ENCODE measurements at places on chromosomes 7 and 10. TPM values are rescaled to one million over a fixed set of nuclear protein-coding genes. Genes with fewer than 3 reads are reported as not detected.

GRCh38 chr10:99429517-99430095, 818 bp downstream of the GOT1 start:
- peaks cover 11% of the 10 kb centered on the region for H3K4me1 ChIP-seq
- no peaks in the 10 kb centered on the region for H3K27me3 ChIP-seq
- H3K36me3 ChIP-seq, result no peaks in the 10 kb centered on the region
- peak overlapping the region; percentile 72 for H3K4me3 ChIP-seq
- peak overlapping the region; percentile 97 for H3K27ac ChIP-seq

- no peak overlapping the region for H3K4me3 ChIP-seq
- no peaks in the 10 kb centered on the region for H3K36me3 ChIP-seq
- H3K4me1 ChIP-seq, result peaks cover 73% of the 10 kb centered on the region
Observed at GRCh38 chr10:31702005-31702404, 226.6 kb downstream of the ARHGAP12 start.

Gene HABP2
- 0.09 TPM for total RNA-seq

DNA sequence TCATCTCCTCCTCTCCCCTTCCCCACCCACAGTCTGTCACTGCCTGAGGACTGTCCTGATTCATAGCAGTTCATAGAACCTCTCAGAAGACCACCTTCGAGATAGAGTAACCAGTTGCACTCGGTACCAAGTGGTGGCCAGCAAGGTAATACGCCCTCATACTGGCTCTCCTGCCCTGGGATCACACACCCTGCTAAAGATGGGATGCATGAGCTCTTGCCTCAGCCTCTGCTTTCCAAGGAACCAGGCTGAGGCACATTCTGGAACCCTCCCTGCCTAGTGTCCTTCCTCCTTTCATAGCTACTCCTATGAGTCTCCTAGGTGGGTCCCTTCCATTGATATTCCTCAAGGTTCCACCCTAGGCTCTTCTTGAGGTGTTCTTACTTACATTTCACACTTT, 15.5 kb downstream of the CFAP43 start:
- no peak overlapping the region for H3K4me3 ChIP-seq
- no peaks in the 10 kb centered on the region for H3K36me3 ChIP-seq
- no peak for DNase-seq

- H3K4me3 ChIP-seq, result no peak overlapping the region
- H3K4me1 ChIP-seq, result peaks cover 20% of the 10 kb centered on the region
- H3K27me3 ChIP-seq, result no peaks in the 10 kb centered on the region
- H3K27ac ChIP-seq, result no peak overlapping the region
- no peaks in the 10 kb centered on the region for H3K36me3 ChIP-seq
- DNase-seq, result no peak
Observed at GRCh38 chr7:143436325-143436946, 6.8 kb upstream of the TAS2R60 start.

DNA sequence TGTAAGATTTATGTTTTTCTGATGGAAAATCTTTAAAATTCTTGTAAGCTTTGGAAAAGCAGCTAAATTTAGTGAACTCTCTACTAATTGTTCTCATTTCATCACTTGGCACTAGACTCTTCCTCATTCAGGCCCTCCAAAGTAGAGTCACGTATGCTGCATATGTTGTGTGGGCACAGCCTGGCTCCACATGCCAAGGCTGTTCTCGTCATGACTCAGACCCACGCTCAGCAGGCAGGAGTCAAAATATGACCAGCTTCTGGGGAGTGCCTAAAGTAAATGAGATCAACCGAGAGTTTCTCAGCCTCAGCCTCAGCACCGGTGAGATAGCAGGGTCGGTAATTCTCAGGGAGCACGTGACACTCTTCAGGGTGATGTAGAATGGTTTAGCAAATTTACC, 1672.9 kb downstream of the REEP3 start:
- no peak overlapping the region for H3K27ac ChIP-seq
- DNase-seq, result no peak
- H3K27me3 ChIP-seq, result no peaks in the 10 kb centered on the region

Gene PARD3
- total RNA-seq, result 114 TPM

GRCh38 chr7:29331163-29331562, 136.6 kb downstream of the CHN2 start:
- no peak overlapping the region for H3K4me3 ChIP-seq
- no peaks in the 10 kb centered on the region for H3K27me3 ChIP-seq
- peaks cover 28% of the 10 kb centered on the region for H3K4me1 ChIP-seq
- no peaks in the 10 kb centered on the region for H3K36me3 ChIP-seq
- no peak overlapping the region for H3K27ac ChIP-seq
- no peak for DNase-seq

GRCh38 chr7:119929891-119930290, 343.1 kb upstream of the KCND2 start:
- no peaks in the 10 kb centered on the region for H3K27me3 ChIP-seq
- no peak for DNase-seq
- H3K27ac ChIP-seq, result no peak overlapping the region
- H3K4me1 ChIP-seq, result no peaks in the 10 kb centered on the region

Gene ZNF365
- 4.7 TPM for total RNA-seq

Gene GPR37
- total RNA-seq, result 6.0 TPM

DNA sequence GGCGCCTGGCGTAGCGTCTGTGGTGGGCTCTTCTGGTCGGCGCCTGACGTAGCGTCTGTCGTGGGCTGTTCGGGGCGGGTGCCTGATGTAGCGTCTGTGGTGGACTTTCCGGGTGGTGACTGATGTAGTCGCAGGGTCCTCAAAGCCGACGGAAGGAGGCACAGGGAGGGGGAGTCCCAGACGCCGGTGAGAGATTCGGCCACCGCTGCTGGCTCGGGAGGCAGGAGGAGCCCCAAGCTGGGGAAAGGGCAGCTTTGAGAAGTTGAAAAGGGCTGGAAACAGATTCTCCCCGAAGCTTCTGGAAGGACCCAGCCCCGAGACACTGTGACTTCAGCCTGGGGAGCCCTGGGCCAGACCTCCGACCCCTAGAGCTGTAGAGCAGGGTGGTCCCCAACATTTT, 105.7 kb downstream of the DNAJB6 start:
- DNase-seq, result no peak
- H3K36me3 ChIP-seq, result no peaks in the 10 kb centered on the region
- H3K4me1 ChIP-seq, result no peaks in the 10 kb centered on the region
- no peak overlapping the region for H3K4me3 ChIP-seq

Gene GSTO2
- 9.6 TPM for total RNA-seq

GRCh38 chr7:28520074-28521015, 108.0 kb downstream of the CREB5 start:
- H3K27me3 ChIP-seq, result no peaks in the 10 kb centered on the region
- H3K4me3 ChIP-seq, result no peak overlapping the region
- no peaks in the 10 kb centered on the region for H3K36me3 ChIP-seq

Gene UROS
- 40.7 TPM for total RNA-seq

DNA sequence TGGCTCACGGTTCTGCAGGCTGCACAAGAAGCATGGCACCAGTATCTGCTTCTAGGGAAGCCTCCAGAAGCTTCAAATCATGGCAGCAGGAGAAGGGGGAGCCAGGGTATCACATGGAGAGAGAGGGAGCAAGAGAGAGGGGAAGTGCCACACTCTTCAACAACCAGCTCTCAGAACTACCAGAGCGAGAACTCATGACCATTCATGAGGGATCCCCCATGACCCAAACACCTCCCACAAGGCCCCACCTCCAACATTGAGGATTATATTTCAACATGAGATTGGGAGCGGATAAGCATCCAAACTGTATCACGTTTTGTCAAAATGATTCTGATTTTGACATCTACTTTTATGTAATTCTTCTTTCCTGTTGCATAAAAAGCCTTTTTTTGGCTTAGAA, 38.5 kb downstream of the CREM start:
- H3K27me3 ChIP-seq, result no peaks in the 10 kb centered on the region
- H3K27ac ChIP-seq, result no peak overlapping the region
- H3K4me1 ChIP-seq, result no peaks in the 10 kb centered on the region

Gene WEE2
- total RNA-seq, result not detected

GRCh38 chr7:116832692-116833091, 29.7 kb upstream of the CAPZA2 start:
- no peak overlapping the region for H3K4me3 ChIP-seq
- DNase-seq, result no peak
- H3K4me1 ChIP-seq, result no peaks in the 10 kb centered on the region

Gene GDF10
- total RNA-seq, result 0.61 TPM

DNA sequence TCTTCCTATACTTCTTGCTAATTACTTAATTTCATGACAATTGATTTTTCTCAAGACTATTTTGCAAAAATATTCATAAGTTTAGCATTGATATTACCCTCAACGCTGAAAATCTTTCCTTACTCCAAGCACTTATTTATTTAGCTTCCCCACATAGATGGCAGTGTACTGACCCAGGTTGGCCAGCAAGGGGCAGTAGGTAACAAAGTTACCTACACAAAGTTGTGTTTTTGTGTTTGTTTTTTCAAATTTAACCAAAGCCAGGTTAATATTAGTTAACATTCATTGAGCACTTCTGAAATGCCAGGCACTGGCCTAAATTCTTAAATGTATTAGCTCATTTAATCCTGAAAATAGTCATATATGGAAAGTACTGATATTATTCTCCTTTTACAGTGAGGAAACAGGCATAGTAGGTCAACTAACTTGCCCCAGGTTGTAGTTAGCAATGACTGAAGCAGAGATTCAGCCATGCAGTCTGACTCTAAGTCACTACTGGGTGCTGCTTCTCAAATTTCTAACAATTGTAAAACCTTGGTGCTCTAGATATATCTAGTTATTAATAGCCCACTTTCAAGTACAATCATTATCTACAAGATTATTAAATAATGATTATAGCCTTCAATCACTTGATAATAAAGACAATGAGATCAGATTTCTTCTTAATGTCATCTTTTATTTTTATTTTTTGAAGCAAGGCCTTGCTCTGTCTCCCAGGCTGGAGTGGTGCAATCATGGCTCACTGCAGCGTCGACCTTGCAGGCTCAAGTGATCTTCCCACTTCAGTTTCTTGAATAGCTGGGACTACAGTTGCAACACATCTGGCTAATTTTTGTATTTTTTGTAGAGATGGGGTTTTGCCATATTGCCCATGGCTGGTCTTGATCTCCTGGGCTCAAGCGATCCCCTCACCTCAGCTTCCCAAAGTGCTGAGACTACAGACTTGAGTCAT, 5.8 kb upstream of the GGCT start:
- no peaks in the 10 kb centered on the region for H3K36me3 ChIP-seq
- peaks cover 7% of the 10 kb centered on the region for H3K4me1 ChIP-seq
- no peak for DNase-seq
- no peak overlapping the region for H3K4me3 ChIP-seq
- no peaks in the 10 kb centered on the region for H3K27me3 ChIP-seq

Gene CYP3A7
- not detected for total RNA-seq

DNA sequence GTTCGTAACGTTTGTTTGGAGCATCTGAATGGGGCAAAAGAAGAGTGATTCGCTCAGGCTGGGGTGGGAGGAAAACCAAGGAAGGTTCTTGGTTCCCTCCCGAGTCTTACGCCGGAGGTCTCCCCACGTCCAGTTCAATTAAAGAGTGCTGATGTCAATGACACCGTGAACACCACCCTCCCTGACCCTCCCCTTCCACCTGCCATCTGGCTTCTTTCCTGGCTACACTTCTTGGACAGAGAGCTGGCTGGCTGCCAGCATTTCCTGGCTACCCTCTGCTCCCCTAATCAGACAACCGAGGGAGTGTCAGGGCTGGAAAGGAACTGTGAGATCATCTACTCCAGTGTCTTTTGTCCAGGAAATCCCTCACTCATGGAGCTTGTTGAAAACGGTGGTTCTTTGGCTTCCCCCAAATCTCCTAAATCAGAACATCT, 24.1 kb upstream of the FFAR4 start:
- no peaks in the 10 kb centered on the region for H3K36me3 ChIP-seq
- no peak overlapping the region for H3K27ac ChIP-seq
- no peaks in the 10 kb centered on the region for H3K27me3 ChIP-seq
